ENCODE measurements at places on chromosomes 12 and 14.

GRCh38 chr12:57590479-57590863 is 521 bp upstream of the PIP4K2C start:
- DNase-seq, result no peak

- DNase-seq, result no peak
Observed at GRCh38 chr14:24542346-24542936, 33.6 kb downstream of the CTSG start.

- DNase-seq, result no peak
Observed at GRCh38 chr12:13251521-13251920, 55.0 kb downstream of the EMP1 start.

GRCh38 chr12:109744986-109745942 is 31.6 kb downstream of the FAM222A start:
- peak; percentile 19 for DNase-seq

GRCh38 chr12:31578632-31579031 is 12.3 kb downstream of the DENND5B start:
- DNase-seq, result no peak

DNA sequence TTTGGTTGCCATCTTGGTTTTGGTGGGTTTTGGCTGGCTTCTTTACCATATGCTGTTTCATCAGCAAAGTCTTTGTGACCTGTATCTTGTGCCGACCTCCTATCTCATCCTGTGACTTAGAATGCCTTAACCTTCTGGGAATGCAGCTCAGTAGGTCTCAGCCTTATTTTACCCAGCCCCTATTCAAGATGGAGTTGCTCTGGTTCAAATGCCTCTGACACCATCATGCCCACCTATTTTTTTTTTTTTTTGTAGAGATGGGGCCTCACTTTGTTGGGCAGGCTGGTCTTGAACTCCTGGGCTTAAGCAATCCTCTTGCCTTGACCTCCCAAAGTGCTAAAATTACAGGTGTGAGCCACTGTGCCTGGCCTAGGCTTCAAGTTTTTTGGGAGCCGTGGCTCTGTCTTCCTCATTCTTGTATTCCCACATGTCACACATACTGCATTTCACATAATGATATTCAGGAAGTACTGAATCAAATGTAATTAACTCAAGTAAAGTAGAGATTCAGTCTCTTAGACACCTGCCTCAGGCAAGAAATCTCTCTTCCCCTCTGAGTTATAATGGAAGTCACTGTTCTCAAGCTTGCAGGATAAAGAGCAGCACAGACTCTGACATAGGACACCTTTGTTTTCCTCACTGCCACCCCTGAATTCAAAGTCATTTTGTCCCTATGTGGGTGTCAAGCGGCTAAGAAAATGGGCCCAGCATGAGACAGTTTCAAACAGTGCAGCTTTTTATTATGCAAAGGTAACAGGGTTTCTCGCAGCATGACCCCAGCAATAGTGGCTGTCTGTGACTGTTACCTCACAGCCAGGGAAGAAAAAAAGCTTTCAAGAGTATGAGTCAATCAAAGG is 159.0 kb downstream of the PTPN11 start:
- DNase-seq, result no peak

- DNase-seq, result no peak
Observed at GRCh38 chr12:96326628-96327227, 73.5 kb downstream of the CDK17 start.

DNA sequence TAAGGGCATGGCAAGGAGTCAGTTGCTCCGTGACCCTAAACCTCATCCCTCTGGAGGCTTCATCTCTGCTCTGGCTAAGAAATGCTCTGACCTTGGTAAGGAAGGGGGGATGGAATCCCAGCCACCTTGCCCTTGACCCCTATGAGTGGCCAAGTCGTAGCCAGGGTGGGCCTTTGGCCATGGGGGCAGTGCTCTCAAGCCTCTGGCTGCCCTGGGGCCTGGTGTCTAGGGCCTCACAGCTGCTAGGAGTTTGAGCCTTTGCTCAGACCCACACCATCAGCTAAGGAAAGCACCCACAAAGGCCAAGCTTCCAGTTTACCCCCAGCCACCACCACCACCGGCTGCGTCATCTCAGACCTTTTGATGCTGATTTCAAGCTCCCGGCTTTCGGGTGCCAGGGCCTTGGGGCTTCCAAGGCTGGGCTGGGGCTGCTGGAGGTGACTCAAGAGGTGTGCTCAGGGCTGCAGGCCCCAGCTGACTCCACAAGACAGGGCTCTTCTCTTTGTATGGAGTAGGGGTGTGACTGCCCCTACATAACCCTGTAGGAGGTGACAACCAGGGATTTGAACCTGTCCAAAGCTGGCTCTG is 3.7 kb downstream of the ASB2 start:
- DNase-seq, result no peak

GRCh38 chr14:102902523-102903247 is 19.8 kb upstream of the AMN start:
- DNase-seq, result no peak

DNA sequence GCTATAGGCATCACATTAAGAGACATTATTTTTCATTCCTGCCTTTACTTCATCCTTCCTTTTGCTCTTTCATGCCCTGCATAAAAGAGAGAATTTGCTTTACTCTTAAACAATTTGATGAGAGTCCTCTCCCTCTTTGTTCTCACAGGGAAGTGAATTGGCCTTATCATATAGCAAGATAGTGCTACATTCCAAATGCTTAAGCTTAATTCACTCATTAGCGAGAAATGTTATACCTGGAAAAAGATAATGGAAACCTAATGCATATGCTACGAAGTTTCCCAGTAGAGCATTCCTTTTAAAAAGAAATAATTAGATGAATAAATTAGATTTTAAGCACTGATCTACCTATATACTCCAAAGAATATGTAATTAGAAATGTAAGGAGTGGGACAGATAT is 798.8 kb downstream of the C12orf50 start:
- DNase-seq, result no peak

DNA sequence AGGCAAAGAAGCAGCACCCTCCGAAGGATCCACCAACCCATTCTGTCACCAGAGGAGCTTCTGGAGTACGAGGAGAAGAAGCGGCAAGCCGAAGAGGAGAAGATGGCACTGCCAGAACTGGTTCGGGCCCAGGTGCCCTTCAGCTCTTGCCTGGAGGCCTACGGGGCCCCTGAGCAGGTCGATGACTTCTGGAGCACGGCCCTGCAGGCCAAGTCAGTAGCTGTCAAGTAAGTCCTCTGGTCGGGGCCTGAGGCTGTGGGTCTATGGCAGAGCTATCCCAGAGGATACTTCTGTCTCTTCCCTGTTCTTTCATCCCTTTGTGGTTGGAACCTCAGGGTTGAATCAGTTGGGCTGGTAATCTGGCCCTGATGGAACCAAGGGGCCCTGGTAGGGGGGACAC is 5.9 kb upstream of the TPI1 start:
- no peak for DNase-seq

DNA sequence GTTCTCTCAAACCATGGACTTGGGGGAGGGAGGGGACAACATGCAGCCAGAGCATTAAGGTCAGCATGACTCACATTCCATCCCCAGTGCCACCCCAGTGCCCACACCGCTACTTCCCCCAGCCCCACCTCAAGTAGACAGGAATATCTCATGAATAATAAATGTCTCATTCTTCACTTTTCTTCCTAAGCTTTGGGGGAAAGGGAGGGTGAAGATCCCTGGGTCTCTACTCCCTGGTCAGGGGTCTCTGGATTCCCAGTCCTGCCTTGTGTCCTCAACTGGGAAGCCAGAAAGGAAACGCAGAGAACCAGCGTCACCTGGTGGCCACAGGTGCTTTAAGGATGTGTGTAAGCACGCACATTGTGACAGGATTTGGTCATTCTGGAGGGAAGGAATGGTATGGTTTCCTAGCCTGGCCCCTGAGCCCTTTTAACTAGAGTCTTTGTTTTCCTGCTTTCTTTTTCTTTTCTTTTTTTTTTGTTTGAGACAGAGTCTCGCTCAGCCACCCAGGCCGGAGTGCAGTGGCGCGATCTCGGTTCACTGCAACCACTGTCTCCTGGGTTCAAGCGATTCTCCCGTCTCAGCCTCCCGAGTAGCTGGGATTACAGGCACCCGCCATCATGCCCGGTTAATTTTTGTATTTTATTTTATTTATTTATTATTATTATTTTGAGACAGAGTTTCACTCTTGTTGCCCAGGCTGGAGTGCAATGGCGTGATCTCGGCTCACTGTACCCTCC is 3.4 kb downstream of the GPR84 start:
- peak; percentile 76 for DNase-seq

- DNase-seq, result no peak
Observed at GRCh38 chr14:92437729-92438285, 75.8 kb upstream of the RIN3 start.

GRCh38 chr14:30725763-30726162 is 103.6 kb downstream of the SCFD1 start:
- no peak for DNase-seq

GRCh38 chr12:71141378-71141926 is 16.3 kb downstream of the TSPAN8 start:
- no peak for DNase-seq

Measured in DMS153 (cell line).